ENCODE measurements at places on chromosomes 16 and 17.

DNA sequence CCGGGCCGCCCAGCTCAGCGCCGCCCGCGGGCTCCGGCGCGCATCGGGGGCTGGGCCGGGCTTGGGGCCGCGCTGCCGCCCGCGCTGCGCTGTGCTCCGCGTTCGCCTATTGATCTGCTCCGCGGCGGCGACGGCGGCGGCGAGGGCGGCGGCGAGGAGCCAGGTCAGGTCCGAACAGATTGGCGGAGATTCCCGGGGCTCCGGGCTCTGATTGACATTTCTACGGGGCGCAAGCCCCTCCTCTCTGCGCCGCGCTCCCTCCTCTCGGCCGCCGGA lies 559 bp downstream of the IRX3 start:
- DNase-seq = no peak

DNA sequence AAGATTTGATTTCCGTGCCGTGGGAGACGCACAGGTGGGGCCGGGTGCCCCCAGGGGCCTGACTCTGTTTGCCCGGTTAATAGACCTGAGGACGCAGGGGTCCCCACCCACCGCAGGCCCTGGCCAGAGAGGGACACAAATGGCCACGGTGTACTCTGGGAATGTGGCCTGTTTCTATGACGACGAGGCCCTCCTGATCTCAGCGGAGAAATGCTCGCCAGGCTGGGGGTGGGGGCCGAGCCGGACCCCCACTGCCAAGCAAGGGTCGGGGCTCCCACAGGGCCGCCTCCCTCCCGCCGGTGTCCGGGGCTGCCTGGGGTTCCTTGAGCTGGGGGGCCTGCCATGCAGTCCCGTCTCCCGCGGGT lies 24.5 kb upstream of the C1QTNF8 start:
- DNase-seq = no peak

DNA sequence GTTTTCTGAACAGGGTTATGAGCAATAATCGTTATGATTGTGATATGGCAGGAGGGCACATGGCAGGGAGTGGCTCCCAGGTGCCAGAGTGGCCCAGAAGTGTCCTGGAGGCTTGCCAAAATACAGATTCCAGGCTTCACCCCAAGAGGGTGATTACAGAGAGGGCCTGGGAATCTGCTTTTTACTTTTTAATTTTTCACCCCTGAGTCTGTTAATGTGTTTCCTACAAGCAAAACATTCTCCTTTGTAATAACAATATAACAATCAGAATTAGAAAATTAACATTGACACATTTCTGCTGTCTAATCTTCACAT lies 212.4 kb downstream of the SNX29 start:
- DNase-seq = no peak

- DNase-seq = no peak
Observed at GRCh38 chr17:34997355-34997862, 17.1 kb downstream of the LIG3 start.

Data from NCI-H187 (cell line).